Left renal cortex interstitium (tissue), 4 donors: ENCODE measurements at places on chromosomes 11 and 22.

DNA sequence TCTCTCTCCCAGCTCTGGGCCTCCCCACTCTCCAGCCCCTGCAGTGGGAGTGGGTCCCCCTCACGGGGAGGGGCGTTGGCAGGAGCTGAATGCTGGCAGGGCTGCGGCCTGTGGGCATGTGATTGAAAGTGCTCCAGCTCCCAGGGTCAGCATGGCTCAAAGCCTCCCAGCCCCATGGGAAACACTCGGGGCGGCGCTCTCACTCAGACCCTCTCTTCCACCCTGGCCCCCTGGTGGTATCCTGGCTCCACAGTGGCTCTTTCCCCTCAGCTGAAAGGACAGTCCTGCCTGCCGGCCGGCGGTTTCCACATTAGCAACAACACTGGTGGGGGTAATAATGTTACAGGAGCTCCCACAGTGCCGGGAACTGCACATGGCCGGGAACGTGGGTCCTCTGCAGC lies 35.5 kb downstream of the POLR3H start:
- no peak for DNase-seq

GRCh38 chr22:46564084-46564714 lies 26.8 kb upstream of the CELSR1 start:
- no peak for DNase-seq

GRCh38 chr11:71518506-71519471 lies 8.3 kb upstream of the KRTAP5-7 start:
- DNase-seq: no peak

DNA sequence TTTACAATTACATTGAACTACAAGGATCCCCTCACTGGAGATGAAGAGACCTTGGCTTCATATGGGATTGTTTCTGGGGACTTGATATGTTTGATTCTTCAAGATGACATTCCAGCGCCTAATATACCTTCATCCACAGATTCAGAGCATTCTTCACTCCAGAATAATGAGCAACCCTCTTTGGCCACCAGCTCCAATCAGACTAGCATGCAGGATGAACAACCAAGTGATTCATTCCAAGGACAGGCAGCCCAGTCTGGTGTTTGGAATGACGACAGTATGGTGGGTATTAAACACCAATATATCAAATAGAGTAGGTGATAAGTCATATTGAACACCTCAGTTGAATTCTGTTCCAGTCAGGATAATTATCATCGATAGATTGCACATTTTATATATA lies 4.4 kb downstream of the FBXO7 start:
- no peak for DNase-seq

GRCh38 chr22:37607010-37607934 lies 1.4 kb upstream of the GGA1 start:
- no peak for DNase-seq

DNA sequence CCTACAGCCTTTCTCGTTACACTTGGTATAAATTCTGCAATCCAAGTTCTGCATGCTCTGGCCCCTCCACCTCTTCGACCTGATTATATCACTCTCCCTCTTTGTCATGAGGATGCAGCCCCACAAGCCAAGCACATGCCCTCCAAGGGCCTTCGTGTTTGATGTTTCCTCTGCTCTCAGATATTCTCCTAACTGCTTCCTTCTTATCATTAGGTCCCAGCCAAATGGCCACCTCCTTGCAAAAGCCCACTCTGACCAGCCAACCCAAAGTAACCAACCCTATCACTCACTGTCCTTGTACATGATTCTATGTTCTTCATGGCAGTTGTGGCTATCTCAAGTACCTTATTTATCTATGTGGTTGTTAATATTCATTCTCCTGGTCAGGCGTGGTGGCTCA lies 38.3 kb upstream of the LRRC55 start:
- no peak for DNase-seq

GRCh38 chr11:121754598-121754997 lies 301.8 kb upstream of the SORL1-AS1 start:
- no peak for DNase-seq

GRCh38 chr22:45683248-45683647 lies 11.6 kb downstream of the ATXN10 start:
- no peak for DNase-seq

- DNase-seq: no peak
Measured at GRCh38 chr11:13008061-13008435, 1.1 kb upstream of the RASSF10 start.

DNA sequence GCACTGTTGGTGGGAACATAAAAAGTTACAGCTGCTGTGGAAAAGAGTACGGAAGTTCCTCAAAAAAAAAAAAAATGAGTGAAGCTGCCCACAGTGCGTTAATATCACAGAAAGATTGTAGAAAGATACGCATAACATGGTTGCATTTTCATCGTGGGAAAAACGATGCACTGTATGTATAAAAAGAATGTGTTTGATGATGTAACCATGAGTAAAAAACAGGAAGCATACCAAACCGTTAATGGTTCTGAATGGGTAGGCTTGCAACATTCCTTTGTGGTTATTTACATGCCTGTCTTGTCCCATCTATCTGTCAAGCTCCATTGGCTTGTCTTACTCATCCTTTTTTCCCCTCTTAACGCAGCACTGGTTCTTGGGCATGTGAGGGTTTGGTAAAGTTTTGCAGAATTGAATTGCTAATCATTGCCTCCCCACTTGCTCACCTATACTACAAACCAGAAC lies 33.8 kb upstream of the DKK3 start:
- no peak for DNase-seq

DNA sequence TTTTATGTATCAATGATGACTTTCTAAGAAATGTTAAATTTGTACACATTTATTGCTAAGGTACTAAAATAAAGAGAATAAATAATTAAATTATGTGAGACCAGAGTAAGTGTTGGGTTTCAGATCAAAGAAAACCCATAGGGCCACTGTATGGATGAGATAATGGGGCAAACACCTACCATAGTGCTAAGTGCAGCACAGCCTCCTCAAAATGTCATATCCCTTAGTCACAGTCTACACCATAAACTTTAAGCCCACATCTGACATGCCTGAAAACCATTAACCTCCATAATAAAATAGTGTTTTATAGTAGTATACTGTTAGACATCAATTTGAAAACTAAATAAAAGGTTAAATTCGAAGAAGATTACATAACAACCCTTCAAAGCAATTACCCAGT lies 37.5 kb downstream of the SESN3 start:
- no peak for DNase-seq

- DNase-seq: no peak
Measured at GRCh38 chr22:35310556-35311550, 11.2 kb downstream of the TOM1 start.

DNA sequence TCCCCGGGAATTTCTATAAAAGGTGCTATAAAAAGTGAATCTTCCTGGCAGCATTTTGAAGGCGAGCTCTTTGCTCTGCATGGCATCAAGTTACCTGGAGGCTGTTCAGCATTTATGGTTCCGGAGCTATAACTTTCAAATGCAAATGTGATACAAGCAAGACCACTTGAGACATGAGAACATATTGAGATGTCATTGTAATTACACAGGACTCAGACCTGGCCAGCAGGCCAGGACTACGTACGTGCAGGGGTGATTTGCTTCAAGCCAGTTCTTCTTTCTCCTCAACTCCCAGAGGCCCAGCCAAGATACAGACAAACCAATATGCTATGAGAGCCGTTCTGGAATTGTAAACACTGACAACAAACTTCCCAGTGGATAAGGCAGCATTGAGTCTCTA lies 227.4 kb upstream of the FAT3 start:
- no peak for DNase-seq

GRCh38 chr11:95835351-95835750 lies 45.1 kb downstream of the CEP57 start:
- DNase-seq: no peak

- DNase-seq: no peak
Measured at GRCh38 chr22:31077681-31078080, 3.4 kb upstream of the SMTN start.

GRCh38 chr11:537622-538430 lies 499 bp downstream of the LRRC56 start:
- DNase-seq: no peak

- DNase-seq: no peak
Measured at GRCh38 chr11:126188332-126189108, 22.9 kb downstream of the RPUSD4 start.

DNA sequence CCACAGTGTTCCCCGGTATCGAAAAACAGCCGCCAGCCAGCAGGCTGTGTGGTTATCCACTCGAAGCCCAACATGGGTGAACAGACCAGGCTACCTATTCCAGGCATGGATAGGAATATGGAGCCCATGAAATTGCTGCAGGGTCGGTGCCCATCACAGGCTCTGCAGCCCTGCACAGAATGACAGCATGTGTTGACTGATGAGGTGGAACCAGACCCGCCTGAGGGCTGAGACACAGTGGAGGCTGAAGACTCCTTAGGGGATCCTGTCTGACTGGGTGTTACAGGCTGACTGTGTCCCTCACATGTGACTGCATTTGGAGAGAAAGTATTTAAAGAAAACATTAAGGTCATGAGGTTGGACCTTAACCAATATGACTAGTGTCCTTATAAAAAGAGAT lies 6.2 kb upstream of the YPEL1 start:
- DNase-seq: no peak

DNA sequence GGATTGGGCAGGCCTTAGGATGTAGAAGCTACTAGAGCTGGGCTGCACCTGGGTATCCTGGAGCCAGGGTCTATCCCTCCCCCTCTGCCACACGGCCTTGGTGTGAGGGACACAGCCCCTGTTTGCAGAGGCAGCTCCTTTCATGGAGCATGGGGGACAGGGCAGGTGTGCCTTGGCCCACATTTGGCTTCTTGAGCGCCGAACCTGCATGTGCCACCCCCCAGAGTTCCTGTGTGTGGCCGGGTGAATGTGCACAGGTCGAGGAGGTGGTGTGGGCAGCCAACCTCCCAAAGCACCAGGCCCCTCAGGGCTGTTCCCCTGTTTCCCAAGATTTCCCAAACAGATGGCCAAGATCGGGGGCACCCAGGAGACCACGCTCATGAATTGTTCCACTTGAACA lies 7.9 kb upstream of the KCNQ1OT1 start:
- no peak for DNase-seq

- no peak for DNase-seq
Measured at GRCh38 chr11:79564288-79564925, 123.6 kb upstream of the TENM4 start.

DNA sequence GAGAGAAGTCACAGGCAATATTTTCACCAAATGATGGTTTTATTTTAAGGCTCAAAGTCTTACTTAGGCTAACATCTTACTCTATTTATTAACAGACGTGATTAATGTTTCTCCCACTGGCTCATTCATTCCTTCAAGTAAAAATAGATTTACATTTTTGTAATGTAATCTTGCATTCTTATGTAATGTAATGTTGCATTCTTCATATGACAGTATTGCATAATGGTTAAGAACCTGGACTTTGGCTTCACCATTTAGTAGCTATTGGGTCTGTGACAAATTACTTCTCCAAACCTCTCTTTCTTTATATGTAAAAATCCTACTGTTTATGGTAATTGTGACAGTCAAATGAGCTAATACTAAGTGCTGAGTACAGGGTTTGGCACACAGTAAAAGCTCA lies 3.3 kb upstream of the DIXDC1 start:
- no peak for DNase-seq

DNA sequence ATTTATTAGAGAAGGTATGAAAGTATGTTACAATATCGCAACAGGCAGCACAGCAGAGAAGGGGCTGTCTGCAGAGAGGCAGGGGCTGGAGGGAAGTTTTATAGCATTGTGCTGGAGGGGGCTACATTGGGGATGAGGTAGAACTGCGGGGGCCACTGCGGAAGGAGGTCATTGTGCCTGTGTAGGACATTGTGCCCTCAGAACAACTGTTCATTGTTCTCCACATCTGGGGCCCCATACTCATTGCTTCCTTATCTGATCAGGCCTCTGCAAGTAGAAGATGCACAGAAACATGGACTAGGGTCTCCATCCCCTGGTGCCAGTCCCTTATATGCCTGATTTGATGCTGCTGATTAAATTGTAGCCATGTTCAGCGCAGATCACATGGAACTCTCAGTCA lies 12.1 kb downstream of the NADSYN1 start:
- no peak for DNase-seq

- DNase-seq: no peak
Measured at GRCh38 chr11:22491555-22492225, 133.9 kb downstream of the FANCF start.

DNA sequence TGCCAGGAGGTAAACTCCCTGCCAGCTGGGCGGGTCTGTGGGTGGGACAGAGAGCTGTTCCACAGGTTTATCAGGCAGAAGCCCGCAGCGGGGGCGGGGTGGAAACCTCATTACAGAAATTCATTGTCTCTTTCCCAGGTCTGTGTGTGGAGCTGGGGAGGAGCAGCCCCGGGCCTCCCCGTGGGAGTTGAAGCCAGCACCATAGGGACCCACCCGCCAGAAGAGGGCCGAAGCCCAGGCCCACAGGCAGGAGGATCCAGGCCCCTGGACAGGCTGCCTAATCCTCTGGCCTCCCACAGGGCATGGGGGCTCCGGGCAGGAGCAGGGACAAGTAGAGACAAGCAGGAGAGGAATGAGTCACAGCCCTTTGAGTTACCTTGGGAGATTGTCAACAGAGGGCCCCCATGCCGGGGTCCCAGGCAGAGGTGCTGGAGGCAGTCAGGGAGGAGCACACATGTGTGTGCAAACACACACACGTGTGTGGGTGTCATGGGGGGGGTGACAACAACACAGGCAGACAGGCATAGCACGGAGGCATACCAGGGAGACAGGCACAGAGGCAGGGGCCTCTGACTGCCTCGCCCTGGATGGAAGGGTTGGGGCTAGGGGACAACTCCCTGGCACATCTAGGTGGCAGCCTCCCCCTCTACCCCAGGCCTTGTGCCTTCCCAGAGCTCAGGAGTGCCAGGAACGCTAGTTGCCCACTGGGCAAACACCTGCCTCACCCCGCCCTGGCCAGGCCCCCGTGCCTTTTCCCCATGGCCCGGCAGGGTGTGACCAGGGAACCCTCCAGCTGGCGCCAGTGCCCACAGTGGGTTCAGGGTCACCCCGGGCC lies 1.4 kb downstream of the CDC42BPG start:
- no peak for DNase-seq

- DNase-seq: peak; percentile 95
Measured at GRCh38 chr11:118435893-118436624, at the start of gene KMT2A. Gene KMT2A (plus strand): TSS chr11:118436492. CDS start chr11:118436513, 21 bp downstream.

DNA sequence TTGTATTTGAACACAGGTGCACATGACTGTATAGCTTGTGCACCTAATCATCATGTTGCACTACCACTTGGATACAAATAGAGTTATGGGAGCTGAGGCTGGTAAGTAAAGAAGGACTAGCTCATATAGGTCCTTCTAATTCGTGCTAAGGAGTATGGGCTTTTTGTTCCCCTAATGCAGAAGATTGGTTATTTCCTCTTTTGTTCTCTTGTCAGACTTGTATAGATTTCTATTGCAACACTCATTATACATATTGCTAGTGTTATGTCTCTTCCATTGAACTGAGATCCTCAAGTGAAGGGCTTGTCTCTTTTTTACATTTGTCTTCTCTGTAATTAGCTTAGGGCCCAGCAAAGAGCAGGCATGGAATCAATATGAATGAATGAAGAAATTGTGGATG lies 54.1 kb upstream of the ARHGAP20 start:
- DNase-seq: no peak

- DNase-seq: no peak
Measured at GRCh38 chr22:25987948-25988347, 181.3 kb upstream of the SEZ6L start.
